ENCODE measurements at places on chromosomes 6 and 20.

GRCh38 chr6:33414592-33415271, 3.2 kb downstream of the CUTA start:
- DNase-seq: no peak

DNA sequence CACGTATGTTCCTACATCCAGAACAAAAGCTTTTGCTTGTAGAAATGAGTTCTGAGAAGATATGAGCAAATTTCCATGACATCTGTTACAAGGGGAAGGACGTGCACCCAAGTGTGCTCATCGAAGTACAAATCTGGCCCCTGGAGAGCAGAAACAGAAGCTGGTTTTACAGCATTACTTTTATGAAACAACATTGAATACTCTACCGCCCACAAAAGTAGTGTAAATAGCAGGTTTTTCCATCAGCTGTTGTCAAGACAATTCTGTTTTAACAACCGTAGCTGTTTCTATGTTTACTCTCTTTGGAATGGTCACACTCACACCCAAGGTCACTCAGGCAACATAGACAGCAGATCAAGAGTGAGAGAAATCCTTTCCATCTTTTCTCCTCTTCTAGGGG, 114.2 kb upstream of the SSTR4 start:
- DNase-seq: no peak

GRCh38 chr20:10864076-10864672, 190.4 kb upstream of the JAG1 start:
- DNase-seq: no peak

DNA sequence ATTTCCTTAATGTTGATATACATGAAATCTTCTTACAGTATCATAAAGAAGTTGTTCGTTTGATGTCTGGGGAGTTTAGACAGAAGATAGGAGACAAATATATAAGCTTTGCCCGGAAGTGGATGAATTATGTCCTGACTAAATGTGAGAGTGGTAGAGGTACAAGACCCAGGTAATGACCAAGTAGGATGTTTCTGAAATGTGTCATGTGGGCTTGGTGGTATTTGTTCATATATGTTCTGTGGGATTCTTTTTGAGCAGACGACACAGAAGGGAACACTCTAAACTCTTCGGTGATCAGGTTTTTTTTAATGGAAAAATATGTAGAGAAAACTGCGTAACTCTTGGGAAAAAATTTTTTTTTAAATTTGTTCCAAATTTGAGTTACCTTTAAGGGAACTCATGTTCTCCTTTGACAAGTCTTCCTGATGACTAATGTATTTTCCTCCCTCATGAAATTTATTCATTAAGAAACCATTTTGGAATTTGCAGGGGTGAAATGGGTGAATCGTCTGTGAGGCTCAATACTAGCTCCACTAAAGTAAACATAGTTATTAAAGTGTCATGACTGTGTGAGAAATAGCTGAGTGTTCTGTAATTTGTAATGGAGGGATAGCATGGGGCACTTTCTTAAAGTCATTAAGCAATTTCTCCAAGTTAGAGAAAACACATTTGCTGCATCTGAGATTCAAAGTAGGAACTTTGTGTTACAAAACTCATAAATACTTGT, 100.6 kb downstream of the MAP3K4 start:
- DNase-seq: no peak

- no peak for DNase-seq
These were observed 55.1 kb upstream of the LAMA2 start for GRCh38 chr6:128827675-128828464.

DNA sequence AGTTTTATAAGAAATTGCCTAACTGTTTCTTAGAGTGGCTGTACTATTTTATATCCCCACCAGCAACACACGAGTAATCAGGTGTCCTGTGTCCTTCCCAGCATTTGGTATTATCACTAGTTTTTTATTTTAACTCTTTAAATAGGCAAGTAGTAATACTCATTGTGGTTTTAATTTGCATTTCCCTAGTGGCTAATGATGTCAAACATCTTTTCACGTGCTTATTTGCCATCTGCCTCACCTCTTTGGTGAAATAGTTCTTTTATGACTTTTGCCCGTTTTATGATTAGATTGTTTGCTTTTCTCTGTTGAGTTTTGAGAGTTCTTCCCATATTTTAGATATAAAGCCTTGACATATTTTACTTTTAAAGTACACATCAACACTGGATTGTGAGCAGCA, 57.8 kb downstream of the GCLC start:
- DNase-seq: no peak

GRCh38 chr20:43459022-43459942, 1.6 kb downstream of the SRSF6 start:
- DNase-seq: no peak

DNA sequence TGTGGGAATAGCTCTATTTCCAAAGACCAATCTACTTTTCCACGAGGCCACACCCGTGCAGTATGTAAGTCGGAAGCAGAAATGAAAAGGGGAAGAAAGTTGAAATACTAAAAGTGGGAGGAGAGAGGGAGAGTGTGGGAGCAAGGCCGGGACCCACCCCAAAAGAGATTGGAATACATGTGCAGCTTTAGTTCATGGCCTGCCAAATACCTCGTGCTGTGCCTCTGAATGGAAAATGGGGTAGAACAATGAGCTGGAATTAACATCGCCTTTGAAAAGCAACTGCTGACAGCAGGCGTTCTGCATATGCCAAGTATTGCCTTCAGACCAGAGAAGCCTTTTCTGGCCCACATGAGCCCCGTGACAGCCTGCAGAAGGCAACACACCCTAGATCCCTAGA, 155.6 kb downstream of the CD83 start:
- DNase-seq: no peak

DNA sequence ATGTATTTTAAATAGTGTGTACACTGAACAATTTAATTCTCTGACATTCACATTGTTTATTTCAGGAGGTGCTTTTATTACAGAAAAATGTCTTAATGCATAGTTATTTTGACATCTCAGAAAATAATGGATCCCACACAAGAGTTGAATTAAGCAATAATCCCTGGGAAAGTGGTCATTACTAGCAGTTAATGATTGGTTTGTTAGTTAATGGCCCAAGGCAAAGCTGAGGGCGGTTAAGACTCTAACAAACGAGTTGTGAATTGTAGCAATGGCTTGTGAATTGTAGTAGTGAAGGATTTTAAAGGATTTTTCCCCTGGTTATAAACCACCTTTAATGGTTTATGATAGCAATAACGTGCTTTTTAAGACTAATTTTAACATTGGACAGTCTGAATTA, 1316.0 kb upstream of the GJE1 start:
- DNase-seq: no peak

DNA sequence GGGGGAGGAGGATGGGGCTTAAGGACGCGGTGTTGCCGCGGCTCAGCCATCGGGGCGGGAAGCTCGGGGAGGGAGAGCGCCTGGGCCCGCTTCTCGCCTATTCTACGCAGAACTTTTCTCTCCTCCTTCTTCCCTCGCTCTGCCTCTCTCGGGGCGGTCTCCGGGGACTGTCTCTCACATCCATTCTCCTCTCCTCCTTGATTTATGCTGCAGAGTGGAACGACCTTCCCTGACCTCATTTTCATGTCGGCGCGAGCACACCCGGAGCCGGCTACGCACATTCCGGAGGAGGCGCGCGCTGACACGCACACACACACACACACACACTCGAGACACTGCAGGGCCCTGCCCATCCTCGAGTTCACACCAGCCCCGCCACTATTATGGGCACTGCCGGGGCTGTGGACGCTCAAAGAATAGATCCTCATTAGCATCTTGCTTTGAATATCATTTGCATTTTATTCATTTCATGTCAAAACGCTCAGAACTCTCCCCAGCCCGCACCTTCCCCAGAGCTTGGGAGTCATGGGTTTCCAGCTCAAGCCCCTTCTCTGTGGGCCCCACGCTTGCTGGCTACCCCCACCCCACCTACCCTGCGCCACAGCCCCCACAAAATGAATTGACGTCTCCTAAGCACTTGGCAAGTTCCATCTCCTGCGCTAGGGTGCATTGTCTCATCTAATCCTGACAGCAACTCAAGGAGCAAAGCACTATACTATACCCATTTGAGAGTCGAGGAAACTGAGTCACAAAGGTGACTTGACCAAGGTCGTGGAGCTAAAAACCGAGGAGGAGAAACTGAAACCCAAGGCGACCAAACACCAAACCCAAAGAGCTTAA, 36.8 kb downstream of the NCR2 start:
- no peak for DNase-seq

GRCh38 chr20:52652271-52652670, 319.9 kb upstream of the TSHZ2 start:
- no peak for DNase-seq

All from activated CD8-positive, alpha-beta memory T cell treated with anti-CD3 and anti-CD28 coated beads for 4 hours (primary cell).